ENCODE measurements at places on chromosomes 13 and 19.

- DNase-seq: no peak
These were observed 15.4 kb downstream of the OR10H4 start for GRCh38 chr19:15964231-15964630.

DNA sequence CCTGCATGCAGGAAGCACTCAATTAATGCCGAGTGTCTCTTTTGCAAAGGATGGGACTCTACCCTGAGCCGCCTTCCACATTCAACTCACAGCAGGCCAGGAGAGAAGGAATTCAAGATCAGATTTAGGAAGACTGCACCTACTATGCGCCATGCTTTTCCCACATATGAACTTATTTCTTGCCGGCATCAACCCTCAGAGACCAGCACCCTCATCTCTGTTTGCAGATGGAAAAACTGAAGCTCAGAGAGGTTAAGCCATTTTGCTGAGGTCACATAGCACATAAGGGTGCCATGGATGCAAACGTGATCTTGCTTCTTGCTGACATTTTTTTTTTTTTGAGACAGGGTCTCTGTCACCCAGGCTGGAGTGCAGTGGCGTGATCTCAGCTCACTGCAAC, 14.2 kb upstream of the SEMA6B start:
- DNase-seq: no peak

- DNase-seq: no peak
These were observed 527 bp downstream of the PODNL1 start for GRCh38 chr19:13937479-13938300.

- DNase-seq: no peak
These were observed 4.6 kb upstream of the LYPD5 start for GRCh38 chr19:43806848-43807247.

- DNase-seq: no peak
These were observed 33.0 kb downstream of the GJA3 start for GRCh38 chr13:20127562-20128458.

DNA sequence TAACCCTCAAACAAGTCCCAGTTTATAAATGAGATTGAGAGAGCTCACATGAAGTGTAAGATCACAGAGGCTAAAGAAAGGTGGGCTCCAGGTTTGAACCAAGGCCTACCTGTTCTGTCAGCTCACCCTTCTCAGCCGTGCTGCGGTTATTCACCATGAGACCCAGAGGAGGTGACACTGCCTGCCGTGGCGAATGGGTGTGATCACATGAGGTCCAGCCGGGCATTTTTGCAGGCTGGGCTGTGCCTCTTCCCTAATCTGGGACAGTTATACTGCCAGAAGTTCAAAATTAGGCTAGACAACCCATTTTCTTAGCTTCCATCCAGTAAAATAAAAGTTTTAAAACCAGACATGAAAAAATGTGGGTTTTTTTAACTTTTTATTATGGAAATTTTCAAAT, 146.8 kb downstream of the FOXO1 start:
- DNase-seq: no peak
